ENCODE measurements at places on chromosomes 2 and 18.

DNA sequence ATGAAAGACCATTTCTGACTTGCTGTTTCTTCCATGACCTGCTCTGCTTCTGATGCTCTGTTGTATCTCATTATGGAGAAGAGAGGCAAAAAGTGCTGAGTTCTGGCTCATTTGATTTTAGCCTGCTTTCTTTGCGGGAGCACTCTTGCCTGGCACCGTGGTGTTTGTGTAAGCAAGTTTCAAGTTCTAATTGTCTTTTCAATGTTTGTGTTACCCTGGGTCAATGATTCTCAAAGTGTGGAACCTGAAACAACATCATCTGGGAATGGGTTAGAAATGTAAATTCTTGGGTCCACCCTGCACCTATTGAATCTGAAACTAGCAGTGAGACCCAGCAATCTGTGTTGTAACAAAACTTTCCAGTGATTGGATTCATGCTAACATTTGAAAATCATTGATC lies 85.5 kb upstream of the STON1 start:
- no peak for DNase-seq

DNA sequence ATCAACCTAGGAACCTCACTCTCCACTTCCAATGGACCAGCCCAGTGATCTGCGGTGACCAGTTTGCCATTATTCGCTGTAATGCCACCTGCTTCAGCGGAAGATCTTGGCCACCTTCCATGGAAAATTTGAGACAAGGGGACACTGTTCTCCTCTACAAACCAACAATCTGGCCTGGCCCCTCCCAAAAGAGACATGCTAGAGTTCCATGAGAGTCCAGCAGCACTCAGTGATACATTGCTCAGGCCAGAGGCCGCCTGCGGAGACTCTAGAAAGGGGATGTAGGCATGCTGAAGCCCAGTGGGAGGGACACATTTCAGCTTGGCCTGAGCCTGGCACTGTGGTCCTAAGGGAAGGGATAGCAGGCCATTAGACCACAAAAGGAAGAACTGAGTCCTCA lies 58.3 kb downstream of the COL6A3 start:
- no peak for DNase-seq

GRCh38 chr2:212078103-212078502 lies 460.5 kb downstream of the ERBB4 start:
- DNase-seq: no peak

GRCh38 chr2:84942964-84943421 lies 28.0 kb upstream of the KCMF1 start:
- DNase-seq: no peak

DNA sequence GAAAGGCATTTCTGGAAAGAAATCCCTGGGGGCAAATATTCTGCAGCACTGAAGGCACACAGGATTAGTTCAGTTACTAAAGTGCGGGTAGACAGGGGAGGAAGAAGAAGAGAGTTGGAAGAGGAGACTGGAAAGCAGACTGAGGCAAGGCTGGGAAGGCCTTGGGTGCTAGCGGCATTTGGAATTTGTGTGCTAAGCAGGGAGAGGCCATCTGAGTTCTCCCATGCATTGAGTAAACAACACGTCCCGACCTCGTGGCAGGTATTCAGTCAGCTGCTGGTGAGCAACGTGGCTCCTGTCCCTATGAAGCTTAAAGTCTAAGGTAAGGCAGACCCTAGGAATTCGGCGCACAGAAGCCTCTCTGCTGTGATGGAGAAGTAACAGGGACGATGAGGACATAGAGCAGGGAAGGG lies 30.7 kb downstream of the ATP8B1 start:
- no peak for DNase-seq

- DNase-seq: no peak
Measured at GRCh38 chr2:64488050-64488974, 34.4 kb downstream of the LGALSL start.

GRCh38 chr2:37573451-37574388 lies 97.7 kb downstream of the CDC42EP3 start:
- no peak for DNase-seq

- no peak for DNase-seq
Measured at GRCh38 chr2:179711375-179711774, 150.0 kb downstream of the ZNF385B start.

GRCh38 chr2:160647967-160648685 lies 154.5 kb upstream of the RBMS1 start:
- DNase-seq: no peak

DNA sequence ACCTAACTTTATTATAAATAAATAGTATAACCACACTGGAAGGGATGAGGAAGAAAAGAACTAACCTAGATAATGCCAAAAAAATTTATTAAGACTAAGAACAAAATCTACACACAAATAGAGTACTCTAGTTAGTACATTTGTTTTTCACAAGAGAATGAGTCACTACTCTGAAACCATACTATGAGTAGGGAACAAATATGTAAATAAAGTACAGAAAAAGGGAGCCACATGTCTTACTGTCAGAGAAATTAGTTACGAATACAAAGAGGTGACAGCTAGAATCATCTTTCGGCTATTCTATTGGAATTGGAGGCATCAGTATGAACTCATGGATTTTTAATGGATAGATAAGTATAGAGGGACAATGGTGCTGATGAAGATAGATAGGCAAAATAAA lies 150.5 kb downstream of the COPS8 start:
- DNase-seq: no peak

GRCh38 chr2:196136151-196136550 lies 35.2 kb downstream of the STK17B start:
- no peak for DNase-seq

- DNase-seq: no peak
Measured at GRCh38 chr2:152336854-152337510, 2.0 kb downstream of the FMNL2 start.

- DNase-seq: no peak
Measured at GRCh38 chr2:159891917-159892730, 94.1 kb upstream of the CD302 start.

- DNase-seq: no peak
Measured at GRCh38 chr18:9992300-9992972, 78.6 kb downstream of the VAPA start.

GRCh38 chr18:12862467-12862866 lies 21.6 kb downstream of the PTPN2 start:
- DNase-seq: no peak

DNA sequence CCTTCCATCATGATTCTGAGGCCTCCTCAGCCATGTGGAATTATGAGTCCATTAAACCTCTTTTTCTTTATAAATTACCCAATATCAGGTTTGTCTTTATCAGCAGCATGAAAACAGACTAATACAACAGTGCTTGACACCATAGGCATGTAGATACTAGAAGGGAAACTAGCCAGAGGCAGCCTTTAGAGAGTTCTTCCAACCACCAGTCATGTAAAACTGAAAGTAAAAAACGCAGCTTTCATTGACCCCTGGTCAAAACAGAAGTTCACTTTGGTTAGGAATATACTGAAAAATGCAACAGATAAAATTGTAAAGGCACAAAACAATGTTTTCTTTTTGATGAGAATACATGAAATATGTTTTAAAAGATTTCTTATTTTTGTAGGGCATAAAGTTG lies 122.8 kb upstream of the L3MBTL4 start:
- no peak for DNase-seq

DNA sequence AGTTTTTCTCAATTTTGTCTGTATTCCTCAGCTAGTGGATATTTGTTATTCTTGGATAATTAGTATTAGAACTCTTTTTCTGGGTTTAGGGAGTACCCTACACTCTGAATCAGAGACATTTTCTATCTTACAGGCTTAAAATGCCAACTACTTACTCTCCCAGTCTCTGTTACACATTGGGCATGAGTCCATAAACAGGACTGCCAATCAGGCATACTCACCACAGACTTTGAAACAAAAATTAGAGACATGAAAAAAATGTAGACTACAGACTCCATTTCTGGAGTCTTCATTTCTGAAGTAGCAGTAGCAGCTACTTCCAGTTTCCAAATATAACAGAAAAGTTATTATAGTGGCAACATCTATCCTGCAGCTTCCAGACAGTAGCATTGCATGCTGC lies 279.7 kb downstream of the MBD5 start:
- DNase-seq: no peak

GRCh38 chr2:10691521-10691920 lies 1.7 kb upstream of the NOL10 start:
- no peak for DNase-seq

DNA sequence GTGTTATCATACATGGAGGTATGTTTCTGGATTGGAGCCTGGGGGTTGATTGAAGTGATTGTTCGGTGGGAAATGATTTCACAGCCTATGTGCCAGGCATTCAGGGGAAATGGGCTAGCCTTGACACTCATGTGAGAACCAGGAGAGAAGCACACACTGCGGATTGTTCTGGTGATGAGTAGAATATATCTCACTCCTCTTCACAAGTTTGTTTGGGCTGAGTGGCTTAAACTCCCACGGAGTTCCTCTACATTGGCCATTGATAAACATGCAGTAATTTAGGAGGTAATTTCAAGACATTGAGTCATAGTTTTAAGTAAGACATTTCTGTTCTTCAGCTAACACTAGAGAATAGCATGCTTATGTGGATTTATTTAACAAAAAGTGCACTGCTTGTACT lies 498.9 kb upstream of the NETO1 start:
- DNase-seq: no peak

GRCh38 chr2:217382794-217383193 lies 522.9 kb upstream of the TNP1 start:
- no peak for DNase-seq

- DNase-seq: no peak
Measured at GRCh38 chr2:165406173-165406572, 63.3 kb upstream of the CSRNP3 start.

DNA sequence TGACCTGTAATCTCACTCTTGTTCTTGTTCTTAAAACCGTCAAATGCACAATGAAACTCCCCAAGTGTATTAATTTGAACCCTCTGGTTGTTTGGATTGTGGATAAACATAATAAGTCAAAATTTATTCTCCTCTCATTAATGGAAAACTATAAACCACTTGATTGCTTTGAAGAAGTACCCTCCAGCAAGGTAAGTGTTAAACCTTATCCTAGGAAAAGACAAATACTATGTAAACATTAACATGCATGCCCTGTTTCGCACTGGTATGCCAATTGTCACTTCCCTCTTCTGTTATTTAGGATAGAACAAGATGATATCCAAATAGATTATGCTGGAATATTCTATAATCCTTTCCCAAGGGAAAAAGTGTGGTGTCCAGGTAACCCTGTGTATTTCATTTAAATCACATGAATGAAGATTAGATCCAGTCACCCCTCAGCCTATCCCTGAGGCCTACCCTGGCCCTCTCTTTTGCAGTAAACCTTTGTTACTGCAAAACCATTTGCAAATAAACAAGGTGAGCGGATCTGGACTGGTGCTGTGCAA lies 1.3 kb downstream of the ADI1 start:
- DNase-seq: peak; percentile 34

DNA sequence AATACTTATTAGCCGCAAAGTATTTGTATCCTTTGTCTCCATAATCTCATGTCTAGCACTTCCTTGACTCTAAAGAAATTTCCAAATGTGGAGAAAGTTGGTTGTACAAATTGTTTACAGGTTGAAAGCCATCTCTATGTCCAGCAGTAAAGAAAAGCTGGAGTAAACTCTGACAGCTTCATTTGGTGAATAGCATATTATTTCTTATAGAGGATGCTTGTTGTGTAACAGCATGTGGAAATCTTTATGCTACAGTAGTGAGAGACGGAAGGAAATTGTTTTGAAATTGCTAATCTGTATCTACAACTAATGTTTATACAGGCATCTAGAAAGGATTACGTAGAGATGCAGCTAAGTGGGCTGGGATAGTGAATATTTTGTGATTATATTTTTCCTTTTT lies 78.5 kb downstream of the UGGT1 start:
- DNase-seq: no peak

DNA sequence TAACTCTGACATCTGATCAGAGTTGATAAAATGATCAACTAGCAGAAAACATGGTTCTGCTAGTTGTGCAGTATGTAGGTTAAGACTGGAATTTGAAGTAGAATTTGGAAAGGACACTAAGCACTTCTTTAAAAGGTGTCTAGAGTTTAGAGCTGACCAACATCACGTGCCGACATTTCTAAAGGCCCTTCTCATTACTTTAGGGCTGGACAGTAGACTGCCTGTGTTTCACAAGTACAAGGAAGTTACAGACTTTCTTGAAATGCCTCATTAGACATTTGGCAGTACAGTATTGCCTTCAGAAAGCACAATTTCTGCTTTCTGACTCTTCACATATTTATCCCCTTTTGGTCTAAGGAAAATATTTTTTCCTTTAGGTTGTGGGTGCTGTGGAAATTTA lies 255.3 kb downstream of the ZNF385B start:
- no peak for DNase-seq

DNA sequence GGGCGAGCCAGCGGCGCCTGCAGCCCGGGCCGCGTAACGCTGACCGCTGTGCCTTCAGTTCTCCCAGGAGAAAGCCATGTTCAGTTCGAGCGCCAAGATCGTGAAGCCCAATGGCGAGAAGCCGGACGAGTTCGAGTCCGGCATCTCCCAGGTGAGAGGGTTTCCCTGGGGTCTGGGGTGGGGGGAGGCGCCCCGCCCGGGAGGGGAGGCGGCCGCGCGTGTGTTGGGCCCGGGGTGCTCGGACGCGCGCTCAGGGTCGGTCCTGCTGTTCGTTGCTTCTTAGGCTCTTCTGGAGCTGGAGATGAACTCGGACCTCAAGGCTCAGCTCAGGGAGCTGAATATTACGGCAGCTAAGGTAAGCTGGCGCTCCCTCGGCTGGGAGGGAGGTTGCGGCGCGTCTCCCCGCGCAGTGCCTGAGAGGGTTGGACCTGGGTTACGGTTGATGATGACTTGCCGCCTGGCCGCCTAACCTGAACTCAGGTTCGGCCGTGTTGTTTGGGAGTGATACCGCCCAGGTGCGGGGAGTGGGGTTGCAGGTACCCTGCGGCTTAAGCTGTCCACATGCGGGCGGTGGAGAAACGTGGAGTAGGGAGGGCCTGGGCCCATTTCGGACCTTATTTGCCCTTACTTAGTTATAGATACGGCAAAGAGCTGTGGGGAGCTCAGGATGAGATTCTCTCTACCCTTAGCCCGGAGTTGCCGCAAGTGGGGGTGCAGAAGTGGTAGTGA lies 638 bp downstream of the RPS7 start:
- DNase-seq: no peak

- no peak for DNase-seq
Measured at GRCh38 chr18:52822160-52822559, 482.2 kb downstream of the DCC start.

GRCh38 chr2:50746526-50746925 lies 285.4 kb downstream of the NRXN1 start:
- no peak for DNase-seq

- no peak for DNase-seq
Measured at GRCh38 chr2:24558781-24559472, 67.9 kb downstream of the NCOA1 start.

- no peak for DNase-seq
Measured at GRCh38 chr2:232333361-232334135, 45.0 kb upstream of the ALPP start.

GRCh38 chr18:22961156-22961555 lies 28.0 kb downstream of the RBBP8 start:
- DNase-seq: no peak

DNA sequence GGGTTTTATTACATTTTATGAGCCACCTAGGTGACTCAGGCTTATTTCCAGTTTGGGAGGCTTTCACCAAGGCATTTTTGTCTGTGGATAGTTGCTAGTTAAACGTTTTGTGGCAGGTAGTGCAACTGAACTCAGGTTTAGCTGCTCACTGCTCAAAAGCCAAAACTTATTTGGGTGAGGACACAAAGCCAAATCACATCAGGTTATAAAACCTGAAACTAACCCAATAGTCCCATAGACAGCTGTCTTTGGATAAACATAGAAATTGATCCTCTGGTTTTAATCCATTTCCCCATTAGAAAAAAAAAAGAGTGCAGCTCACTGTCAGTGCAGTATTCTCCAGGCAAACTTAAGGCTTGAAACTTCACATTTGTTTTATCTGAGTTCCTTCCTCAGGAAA lies 362.6 kb upstream of the TFPI start:
- DNase-seq: no peak
